Esophagus squamous epithelium (tissue), 5 donors: ENCODE measurements at places on chromosomes 5 and 9.
A peak's percentile ranks its signal among the peaks of the same experiment; 100 is the strongest.

GRCh38 chr5:31442058-31442745, 89.7 kb downstream of the DROSHA start:
- no peak for DNase-seq

DNA sequence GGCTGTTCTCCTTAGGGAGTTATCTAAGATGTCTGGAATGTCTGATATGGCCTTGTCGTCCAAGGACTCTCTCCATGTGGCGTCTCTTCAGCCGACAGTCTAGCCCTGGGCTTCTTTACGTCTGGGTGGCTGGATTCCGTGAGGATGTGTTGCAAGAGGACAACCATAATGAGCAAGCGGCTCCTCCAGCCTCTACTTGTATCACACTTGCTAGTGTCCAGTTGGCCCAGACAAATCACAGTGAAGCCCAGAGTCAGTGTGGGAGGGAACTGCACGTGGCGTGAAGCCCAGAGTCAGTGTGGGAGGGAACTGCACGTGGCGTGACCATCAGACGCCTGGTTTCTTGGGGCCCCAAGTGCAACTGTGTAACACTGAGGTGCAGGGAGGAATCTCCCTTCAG, 61.1 kb downstream of the COL23A1 start:
- no peak for DNase-seq

DNA sequence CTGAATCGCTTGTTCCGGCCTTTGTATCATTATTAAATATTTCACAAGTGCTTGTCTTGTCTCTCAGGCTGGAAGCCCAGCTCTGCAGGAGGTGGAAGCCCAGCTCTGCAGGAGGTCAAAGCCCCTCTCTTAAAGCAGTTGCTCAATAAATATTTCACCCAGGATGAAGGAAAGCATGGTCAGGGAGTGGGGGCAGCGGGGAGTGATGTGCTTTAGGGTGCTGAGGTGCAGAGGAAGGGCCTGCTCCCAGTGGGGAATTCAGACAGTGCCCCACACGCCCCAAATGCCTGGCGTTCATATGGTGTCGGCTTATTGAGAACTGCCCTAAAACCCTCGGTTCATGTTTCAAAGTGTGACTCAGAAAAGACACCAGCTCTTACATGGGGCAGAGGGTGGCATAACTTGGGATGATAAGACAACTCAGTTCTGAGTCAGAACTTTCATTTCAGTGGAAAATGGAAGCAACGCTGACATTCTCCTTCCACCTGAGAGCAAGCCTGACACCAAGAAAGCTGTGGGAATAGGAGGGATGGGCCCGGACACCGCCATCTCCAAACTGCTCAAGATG, 114.3 kb upstream of the DAP start:
- no peak for DNase-seq

DNA sequence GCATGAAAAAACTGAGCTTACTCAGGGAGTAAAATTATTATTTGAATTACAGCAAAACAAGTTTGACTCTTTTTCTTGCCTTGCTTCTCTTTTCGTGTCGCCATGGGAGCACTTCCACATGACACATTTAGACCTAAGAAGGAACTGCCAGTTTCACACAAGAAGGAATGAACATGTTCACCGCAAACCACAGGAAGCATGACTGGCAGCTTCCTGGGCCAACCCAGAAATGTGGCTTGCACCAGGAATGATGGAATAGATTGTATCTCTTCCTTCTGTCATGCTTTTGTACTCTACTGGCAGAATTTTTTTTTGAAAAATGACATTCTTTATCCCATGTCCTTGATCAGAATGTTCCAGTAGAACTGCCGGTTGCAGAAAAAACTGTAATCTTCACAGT, 32.9 kb upstream of the MAN2A1 start:
- peak; percentile 1 for DNase-seq

DNA sequence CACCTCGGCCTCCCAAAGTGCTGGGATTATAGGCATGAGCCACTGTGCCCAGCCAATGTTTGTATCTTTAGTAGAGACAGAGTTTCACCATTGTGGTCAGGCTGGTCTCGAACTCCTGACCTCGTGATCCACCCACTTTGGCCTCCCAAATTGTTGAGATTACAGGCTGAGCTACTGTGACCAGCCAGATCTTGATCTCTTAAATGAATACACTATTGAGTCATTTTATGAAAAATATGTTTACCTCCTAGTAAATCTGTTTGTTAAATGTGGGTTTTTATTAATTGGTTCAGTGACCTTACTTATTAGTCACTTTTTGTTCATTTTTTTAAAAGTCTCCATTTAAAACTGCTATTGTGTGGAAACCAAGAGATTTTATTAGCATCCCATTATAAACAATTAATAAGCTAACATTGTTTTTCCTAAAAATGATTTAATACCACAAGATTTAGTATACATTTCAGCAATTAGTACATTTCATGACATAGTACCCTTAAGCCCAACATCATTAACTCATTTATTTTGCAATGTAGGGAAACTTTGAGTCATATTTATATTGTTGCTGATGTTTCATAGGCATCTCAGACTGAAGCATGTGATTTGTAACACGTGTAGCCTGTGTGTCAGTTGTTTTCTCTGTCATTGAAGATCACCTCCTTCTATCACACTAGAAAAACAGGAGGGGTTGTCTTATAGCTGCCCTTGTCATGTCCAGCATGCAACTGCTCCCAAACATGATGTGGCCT, 261.2 kb downstream of the TAF11L14 start:
- no peak for DNase-seq

DNA sequence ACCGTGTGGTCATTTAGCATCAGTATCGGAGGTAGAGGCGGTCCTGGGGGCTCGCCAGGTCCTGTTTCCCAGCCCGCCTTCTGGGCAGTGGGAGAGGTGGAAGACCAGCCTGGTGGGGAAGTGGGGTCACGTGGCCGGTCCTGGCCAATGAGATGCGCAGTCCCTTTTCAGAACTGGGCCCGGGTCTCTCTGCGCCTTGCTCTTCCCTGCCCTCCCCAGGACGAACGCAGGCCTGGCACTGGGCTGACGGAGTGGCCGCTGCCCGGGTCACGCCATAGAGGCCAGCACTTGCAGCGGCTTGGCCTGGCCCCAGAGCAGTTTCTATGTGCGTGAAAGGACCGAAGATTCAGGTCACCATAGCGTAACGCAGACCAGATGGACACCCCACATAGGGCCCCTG, 97.6 kb downstream of the OLFM1 start:
- DNase-seq = no peak

- no peak for DNase-seq
Observed at GRCh38 chr5:54146390-54146789, 164.0 kb downstream of the ARL15 start.

- no peak for DNase-seq
Observed at GRCh38 chr5:98982880-98983279, 54.1 kb upstream of the CHD1 start.

DNA sequence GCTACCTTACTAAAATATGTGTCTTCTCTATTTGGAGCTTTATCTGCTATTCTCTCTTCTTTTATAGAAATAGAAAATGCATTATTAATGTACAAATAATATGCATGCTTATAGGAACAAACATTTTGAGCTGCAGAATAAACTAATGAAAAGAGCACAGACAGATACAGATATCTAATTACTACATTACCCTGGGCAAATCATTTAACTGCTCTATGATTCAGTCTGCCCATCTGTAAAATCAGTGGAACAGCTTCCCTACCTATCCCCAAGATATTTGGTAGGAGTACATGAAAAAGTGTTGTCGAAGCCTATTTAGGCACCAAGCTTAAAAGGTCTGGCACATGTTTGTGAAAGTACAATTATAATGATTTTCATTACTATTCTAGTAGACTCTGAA, 166.3 kb downstream of the EFNA5 start:
- DNase-seq = no peak

DNA sequence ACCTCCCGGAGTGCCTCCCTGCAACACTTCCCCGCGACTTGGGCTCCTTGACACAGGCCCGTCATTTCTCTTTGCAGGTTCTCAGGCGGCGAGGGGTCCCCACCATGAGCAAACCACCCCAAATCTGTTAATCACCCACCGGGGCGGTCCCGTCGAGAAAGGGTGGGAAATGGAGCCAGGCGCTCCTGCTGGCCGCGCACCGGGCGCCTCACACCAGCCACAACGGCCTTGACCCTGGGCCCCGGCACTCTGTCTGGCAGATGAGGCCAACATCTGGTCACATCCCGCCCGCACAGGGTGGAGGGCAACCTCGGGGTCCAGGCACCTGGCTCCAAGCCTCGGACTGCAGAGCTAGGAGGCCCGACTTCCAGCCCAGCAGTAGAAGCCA, 776 bp upstream of the TERT start:
- DNase-seq = no peak

- no peak for DNase-seq
Observed at GRCh38 chr5:122500245-122501088, 188.4 kb downstream of the SNCAIP start.

DNA sequence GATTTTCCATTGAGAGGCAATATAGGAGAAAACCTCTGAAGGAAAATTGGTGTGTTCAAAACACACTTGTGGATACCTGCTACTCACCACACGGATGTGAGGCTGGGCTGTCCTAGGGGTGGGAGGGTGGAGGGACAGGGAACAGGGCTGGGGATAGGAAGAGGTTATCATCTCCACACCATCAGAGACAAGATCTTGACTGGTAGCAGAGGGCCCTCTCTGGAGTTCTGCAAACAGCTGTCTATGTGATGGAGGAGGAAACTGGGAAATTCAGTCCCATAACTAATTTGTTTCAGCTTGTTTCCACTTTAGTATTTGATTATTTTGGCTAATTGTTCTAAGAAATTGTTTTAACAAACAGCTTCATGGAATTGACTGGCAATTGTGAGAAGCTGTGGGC, 91.6 kb upstream of the FSTL4 start:
- DNase-seq = no peak

DNA sequence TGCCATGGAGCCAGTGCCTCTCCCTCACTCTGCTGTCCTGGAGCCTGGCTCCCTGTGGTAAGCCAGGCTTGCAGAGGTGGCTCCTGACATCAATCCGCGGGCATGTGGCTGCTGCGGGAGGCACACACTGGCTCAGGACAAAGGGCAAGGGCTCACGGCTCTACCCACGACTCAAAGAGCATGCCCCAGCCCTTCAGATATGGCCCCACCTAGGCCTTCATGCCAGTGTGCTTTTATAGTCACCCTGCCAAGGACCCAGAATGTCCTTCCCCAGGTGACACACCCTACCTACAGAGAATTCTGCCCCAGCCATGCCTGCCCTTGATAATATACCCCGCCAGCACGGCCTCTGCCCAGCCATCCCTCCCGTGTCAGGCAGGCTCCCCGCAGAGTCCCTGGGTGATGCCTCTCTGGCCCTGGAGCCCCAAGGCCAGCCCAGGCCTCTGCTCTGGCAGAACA, 1.6 kb downstream of the MGAT4B start:
- DNase-seq = no peak

DNA sequence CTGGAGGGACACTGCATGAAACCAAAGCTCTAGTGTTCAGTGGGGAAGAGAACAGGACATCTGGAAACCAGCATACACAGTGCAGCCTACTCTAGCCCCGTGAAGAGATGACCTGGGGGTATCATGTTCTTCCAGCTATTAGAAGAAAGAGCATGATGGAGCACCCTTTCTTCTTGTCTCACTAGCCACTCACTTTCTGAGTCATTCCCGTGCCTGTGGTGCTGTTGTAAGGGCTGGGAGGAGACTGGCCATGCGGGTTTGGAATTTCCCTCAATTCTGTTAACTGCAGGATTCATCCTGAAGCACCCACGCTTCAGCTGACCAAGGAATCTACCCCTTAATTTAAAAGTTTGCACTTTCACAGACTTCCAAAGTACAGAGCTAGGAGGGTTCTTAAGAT, 137.0 kb downstream of the COL23A1 start:
- DNase-seq = no peak

DNA sequence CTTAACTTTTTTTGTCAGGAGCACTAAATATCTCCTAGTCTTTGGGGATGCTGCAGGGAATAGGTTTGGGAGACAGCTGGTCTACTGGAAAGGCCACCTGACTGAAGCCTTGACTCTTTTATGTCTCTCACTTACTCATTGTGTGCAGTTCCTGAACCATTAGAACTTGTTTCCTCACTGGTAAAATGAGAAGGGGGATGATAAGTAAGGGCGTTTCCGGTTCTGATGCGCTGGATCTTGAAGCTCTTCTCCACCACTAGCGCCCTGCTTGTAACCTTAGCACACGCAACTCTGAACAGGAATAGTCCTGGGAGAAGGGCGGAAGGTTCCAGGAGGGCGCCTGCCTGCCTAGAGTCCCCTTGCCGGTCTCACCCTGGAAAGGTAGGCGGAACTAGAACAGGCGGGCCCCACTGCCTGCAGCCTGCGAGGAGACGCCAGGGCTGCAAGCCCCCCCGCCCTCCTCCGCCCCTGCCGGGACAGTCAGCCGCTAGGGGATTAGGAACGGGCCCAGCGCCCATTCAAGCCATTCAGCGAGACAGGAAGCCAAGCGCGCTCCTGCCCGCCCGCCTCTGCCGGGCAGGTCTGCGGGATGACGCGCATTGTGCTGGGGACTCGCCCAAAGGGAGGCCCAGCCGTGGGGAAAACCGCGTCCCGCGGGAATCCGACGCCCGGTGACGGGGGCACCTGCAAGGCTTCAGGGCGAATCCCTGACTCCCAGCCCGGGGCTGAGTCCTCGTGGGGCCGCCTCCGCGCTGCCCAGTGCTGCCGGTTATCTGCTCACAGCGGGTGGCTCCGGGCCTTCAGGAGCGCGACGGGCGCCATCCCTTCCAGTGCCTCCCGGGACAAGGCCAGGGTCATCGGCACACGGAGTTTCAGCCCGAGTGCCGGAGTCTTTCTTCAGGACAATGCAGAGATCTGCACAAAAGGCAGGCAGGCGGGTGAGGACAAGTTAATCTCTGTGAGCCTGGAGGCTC, 44.0 kb upstream of the XPA start:
- no peak for DNase-seq

GRCh38 chr9:101477736-101478135, 42.2 kb upstream of the ALDOB start:
- DNase-seq = no peak

GRCh38 chr5:36876965-36877666, 547 bp downstream of the NIPBL start:
- DNase-seq = peak; percentile 14

GRCh38 chr9:106798016-106798799, 64.8 kb upstream of the ZNF462 start:
- no peak for DNase-seq

GRCh38 chr5:107639990-107640389, 30.7 kb downstream of the EFNA5 start:
- no peak for DNase-seq
